HS-27A (cell line): ENCODE measurements at places on chromosomes 2 and 18.

- DNase-seq: no peak
Observed at GRCh38 chr2:210517264-210517663, 39.1 kb upstream of the CPS1 start.

GRCh38 chr2:171226461-171226860 is 65.8 kb upstream of the TLK1 start:
- DNase-seq: no peak

DNA sequence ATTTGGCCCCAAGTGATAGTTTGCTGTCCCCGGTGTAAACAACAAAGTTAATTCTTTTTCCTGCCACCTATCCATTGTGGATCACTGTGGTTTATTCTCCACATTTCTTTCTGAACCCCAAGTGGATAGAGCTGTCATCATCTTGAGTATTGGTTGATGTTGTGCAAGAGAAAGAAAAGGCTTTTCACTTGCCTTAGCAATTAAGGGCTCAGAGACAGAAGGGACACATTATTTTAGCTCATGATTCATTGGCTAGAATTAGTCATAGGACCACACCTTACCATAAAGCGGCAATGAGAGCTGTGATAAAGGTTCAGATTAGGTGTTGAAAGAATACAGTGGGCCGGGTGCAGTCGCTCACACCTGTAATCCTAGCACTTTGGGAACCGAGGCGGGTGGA is 442.1 kb upstream of the DCC start:
- no peak for DNase-seq

GRCh38 chr2:109052922-109053321 is 63.9 kb upstream of the EDAR start:
- no peak for DNase-seq
